Upper lobe of right lung (tissue), 1 donor: ENCODE measurements at places on chromosomes 11 and 22. TPM values are rescaled to one million over a fixed set of nuclear protein-coding genes. Genes with fewer than 3 reads are reported as not detected.

DNA sequence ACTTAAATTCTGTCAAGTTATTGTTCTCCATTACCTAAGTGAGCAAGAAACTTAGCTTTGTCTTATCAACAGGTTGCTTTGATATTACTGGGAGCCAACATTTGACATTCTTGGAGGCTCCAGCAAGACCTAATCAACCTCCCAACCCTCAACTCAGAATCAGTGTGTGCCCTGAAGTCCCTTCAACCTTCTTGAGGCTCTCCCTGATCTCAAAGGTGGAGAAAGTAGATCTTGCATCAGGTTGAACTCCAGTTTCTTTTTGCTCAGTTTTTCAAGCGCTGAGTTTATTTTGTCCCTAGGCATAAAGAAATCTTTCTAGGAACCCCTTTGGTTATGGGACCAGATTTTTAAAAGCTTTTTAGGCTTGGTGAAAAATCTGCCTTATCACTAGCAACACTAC is 1.4 kb downstream of the FAM111A start:
- peak overlapping the region; percentile 89 for H3K27ac ChIP-seq
- DNase-seq, result no peak
- H3K4me1 ChIP-seq, result peaks cover 21% of the 10 kb centered on the region
- H3K4me3 ChIP-seq, result peak overlapping the region; percentile 75

DNA sequence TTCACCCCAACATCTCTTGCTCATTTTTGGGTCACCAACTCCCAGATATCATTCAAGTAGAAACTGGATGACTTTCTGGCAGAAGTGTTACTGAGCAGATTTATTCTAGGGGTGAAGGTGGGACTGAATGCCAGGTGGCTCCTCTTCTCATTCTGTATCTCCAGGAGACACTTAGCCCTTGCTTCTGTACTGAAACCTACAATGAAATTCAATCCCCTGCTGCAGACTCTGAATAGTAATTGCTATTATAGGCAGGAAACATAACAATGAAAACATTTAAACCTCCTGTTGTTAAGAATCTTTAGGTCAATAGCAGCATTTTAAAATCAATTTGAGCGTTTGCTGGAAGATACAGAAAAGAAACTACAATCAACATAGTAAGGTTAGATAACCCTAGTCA is 879.4 kb upstream of the TENM4 start:
- H3K4me1 ChIP-seq, result no peaks in the 10 kb centered on the region
- H3K36me3 ChIP-seq, result no peaks in the 10 kb centered on the region
- no peak overlapping the region for H3K4me3 ChIP-seq
- H3K27ac ChIP-seq, result no peak overlapping the region

DNA sequence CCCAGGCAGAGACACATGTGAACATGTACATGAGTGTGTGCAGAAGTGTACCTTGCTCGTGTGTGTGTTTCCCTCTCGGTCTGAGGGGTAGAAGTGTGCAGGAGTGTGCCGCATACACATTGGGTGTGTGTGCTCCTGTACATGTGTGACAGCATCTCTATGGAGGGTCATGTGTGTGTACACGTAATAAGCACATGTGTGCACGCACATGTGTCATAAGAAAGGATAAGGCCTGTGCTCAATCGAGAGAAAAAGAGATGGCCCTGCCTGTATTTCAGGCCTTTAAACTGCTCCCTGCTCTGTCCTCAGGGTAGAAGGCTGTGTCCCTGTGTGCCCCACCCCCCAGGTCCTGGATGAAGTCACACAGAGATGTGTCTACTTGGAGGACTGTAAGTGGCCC is 61.8 kb downstream of the OTOG start:
- no peak overlapping the region for H3K27ac ChIP-seq
- H3K27me3 ChIP-seq, result no peaks in the 10 kb centered on the region
- H3K4me1 ChIP-seq, result no peaks in the 10 kb centered on the region
- no peaks in the 10 kb centered on the region for H3K36me3 ChIP-seq
- H3K4me3 ChIP-seq, result no peak overlapping the region

DNA sequence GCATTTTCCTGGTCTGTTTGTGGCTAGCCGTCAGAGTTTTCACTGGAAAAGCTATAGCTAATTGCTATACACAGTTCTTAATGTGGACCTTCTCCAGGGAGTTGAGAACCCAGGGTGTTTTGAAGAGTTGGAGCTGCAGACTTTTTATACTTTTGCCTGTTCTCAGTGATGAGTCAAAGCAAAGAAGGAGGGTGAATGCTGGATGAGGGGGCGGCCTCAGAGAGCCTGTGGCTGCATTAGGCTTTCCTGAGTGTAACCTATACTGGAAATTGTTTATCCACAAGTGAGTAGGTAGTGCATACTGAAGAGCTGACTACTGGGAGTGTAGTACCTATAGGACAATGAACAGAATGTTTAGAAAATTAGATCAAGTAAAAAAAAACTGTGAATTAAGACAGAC is 79.7 kb upstream of the HORMAD2 start:
- no peak overlapping the region for H3K27ac ChIP-seq
- H3K36me3 ChIP-seq, result peaks cover 47% of the 10 kb centered on the region
- no peaks in the 10 kb centered on the region for H3K4me1 ChIP-seq
- H3K27me3 ChIP-seq, result no peaks in the 10 kb centered on the region

Gene CPT1B
- 12.7 TPM for total RNA-seq

DNA sequence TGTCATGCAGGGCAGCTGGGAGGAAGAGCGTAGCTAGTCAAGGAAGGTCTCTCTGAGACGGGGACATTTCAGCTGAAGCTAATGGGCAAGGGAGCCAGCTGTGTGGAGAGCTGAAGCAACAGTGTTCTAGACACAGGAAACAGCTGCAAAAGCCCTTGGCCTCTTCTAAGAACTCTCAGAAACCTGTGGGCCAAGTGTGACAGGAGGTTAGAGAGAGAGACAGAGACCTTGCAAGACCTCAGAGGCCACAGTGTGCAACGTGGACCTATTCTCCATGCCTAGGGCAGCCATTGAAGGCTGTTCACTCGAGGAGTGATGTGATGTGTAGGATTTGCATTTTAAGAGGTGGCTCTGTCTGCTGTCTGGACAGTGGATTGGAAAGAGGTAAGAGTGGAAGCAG is 48.7 kb upstream of the TNRC6B start:
- no peaks in the 10 kb centered on the region for H3K27me3 ChIP-seq
- no peak overlapping the region for H3K4me3 ChIP-seq
- H3K36me3 ChIP-seq, result peaks cover 20% of the 10 kb centered on the region
- no peak for DNase-seq

Gene ROBO4
- 75.0 TPM for total RNA-seq

DNA sequence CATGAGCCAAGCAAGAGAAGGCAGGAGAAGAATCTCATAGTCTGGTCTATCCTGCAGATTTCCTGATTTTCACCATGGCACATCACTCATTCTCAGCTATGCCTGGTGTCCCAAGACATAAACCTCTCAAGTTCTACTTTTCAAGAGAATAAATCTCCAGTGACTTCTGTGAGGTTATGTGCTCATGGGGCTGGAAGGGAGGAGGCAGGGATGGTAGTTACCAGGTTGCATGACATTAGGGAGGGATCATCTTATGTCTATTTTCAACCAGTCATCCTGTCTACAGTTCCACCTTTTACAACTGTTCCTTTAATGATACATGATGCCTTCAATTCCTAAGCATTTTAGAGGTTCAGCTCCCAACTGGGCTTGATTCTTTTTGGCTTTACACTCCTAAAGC is 297.7 kb downstream of the SOX6 start:
- H3K27me3 ChIP-seq, result no peaks in the 10 kb centered on the region
- H3K36me3 ChIP-seq, result no peaks in the 10 kb centered on the region
- H3K4me3 ChIP-seq, result no peak overlapping the region
- no peaks in the 10 kb centered on the region for H3K4me1 ChIP-seq
- H3K27ac ChIP-seq, result no peak overlapping the region

Gene YPEL4
- 6.9 TPM for total RNA-seq

DNA sequence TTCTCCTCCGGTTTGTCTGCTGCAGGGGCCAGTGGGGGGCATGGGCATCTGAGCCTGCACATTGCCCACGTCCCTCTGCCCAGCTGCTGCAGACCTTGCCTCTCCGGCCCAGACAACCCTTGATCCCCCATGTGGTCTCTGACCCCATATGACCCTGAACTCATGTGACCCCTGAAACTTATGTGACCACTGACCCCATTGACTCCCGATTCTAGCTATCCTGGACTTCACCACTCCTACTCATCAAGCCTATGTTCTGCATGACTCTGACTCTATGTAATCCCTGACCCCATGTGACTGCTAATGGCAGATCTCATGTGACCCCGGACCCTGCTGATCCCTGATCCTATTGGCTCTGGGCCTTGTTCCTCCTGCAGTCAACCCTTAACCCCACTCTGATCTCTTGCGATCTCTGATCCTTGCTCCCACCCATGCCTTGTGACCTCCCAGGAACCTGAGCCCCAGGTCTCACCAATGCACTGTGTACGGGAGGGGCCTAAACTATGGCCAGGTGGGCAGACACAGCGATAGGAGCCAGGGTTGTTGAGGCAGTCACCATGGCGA is 5.7 kb downstream of the LTBP3 start:
- H3K27me3 ChIP-seq, result no peaks in the 10 kb centered on the region
- peak overlapping the region; percentile 24 for H3K27ac ChIP-seq
- H3K4me1 ChIP-seq, result peaks cover 24% of the 10 kb centered on the region
- H3K4me3 ChIP-seq, result no peak overlapping the region
- peaks cover 6% of the 10 kb centered on the region for H3K36me3 ChIP-seq
